ENCODE measurements at places on chromosomes 7 and 10. TPM values are rescaled to one million over a fixed set of nuclear protein-coding genes. Genes with fewer than 3 reads are reported as not detected.
A peak's percentile ranks its signal among the peaks of the same experiment; 100 is the strongest.

DNA sequence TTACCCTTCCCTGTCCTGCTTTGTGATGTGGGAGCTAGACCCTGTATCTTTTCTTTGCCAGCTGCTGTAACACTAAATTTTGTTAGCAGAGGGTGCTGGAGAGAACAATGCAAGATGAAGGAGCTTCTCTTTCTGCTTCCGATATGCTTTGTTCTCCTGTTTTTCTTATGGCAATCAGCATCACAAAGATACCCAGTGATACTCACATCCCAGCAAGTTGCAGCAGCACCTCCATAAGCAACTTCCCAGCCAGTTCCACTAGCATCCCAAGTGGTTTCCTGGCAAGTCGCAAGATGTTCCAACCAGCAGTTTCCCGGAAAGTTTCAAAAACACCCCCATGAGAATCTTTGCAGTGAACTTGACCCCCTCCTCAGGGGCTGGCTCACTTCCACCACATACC is 148.6 kb downstream of the IMMP2L start:
- no peak for DNase-seq

DNA sequence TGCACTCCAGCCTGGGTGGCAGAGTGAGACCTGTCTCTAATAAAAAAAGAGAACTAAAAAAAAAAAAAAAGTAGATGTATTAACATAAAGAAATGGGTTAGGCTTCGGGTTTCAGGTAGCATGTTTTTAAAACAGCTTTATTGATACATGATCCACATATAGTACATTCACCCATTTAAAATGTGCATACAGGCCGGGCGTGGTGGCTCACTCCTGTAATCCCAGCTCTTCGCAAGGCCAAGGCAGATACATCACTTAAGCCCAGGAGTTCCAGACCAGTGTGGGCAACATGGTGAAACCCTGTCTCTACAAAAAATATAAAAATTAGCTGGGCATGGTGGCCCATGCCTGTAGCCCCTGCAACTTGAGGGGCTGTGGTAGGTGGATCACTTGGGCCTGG is 39.5 kb downstream of the SNX10 start:
- no peak for DNase-seq

DNA sequence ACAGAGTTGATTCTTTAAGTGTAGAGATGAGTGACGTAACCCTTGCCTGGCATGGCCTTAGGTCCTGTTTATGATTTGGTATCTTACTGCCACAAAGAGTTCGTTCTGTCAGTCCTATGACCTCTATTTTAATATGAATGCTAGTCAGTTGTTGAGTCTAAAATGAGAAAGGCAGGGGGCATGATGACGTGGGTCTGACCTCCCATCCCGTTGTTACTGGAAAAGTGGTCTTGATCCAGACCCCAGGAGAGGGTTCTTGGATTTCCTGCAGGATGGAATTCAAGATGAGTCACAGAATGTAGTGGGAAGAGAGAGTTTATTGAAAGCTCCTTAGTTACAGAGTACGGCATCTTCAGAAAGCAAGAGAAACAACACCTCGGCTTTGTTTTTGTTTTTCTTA is 317.0 kb upstream of the COBL start:
- no peak for DNase-seq

- DNase-seq, result no peak
Observed at GRCh38 chr10:127179612-127180250, 16.7 kb downstream of the INSYN2A start.

DNA sequence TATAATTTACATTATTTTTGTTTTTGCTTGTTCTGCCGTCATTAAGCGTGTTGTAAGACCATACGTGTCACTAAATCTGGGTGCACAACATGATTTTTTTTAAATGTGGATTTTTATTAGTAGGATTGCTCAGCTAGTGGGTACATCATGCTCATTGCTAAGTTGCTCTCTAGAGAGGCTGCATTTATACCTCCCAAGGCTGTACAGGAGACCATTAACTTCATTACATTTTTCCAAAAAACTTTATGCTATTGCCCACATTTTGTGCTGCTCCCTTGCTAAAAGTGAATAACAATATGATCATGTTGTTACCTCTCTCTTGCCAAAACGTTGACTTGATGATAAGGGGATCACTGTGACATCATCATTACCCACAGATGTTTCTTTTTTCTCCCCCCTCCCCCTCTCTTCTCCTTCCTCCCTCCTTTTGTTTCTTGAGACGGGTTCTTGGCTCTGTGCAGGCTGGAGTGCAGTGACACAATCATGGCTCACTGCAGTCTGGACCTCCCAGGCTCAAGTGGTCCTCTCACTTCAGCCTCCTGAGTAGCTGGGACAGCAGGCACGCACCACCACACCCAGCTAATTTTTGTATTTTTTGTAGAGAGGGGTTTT is 65.1 kb downstream of the BMPR1A start:
- no peak for DNase-seq

DNA sequence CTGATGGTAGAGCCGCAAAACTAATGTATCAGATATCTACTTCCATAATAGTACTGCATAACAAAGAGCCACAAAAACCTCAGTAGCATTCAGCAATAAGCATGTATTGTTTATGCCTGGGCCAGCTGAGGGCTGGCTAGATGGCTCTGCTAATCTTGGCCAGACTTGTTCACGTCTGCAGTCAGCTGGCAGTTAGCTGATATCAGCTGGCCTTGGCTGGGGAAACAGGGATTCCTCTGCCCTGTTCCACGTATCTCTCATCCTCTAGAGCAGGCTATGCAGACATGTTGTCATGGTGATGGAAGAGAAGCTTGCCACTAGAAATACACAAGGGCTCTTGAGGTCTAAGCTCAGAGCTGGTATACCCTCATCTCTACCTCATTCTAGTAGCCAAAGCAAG is 62.9 kb downstream of the GRM8 start:
- DNase-seq, result no peak

- no peak for DNase-seq
Observed at GRCh38 chr10:111084366-111085255, 7.8 kb downstream of the ADRA2A start.

DNA sequence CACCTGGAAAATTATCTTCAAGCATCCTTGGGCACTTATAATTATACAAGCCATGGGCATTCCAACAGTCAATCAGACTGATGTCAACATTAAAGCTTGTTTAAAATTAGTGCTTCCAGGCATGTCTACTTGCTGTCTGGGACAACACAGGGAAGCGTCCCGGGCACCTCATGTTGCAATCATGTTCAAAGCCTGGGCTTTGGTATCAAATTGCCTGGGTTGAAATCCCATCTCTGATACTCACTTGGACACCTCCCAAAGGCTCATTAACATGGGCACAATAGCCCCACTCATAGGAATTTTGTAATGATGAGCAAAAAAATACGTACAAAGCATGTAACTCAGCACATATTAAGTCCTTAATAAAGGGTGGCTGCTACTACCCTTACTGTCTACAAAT is 14.4 kb downstream of the AIFM2 start:
- DNase-seq, result peak; percentile 30

GRCh38 chr10:71250842-71251241 is 38.5 kb downstream of the UNC5B start:
- no peak for DNase-seq

DNA sequence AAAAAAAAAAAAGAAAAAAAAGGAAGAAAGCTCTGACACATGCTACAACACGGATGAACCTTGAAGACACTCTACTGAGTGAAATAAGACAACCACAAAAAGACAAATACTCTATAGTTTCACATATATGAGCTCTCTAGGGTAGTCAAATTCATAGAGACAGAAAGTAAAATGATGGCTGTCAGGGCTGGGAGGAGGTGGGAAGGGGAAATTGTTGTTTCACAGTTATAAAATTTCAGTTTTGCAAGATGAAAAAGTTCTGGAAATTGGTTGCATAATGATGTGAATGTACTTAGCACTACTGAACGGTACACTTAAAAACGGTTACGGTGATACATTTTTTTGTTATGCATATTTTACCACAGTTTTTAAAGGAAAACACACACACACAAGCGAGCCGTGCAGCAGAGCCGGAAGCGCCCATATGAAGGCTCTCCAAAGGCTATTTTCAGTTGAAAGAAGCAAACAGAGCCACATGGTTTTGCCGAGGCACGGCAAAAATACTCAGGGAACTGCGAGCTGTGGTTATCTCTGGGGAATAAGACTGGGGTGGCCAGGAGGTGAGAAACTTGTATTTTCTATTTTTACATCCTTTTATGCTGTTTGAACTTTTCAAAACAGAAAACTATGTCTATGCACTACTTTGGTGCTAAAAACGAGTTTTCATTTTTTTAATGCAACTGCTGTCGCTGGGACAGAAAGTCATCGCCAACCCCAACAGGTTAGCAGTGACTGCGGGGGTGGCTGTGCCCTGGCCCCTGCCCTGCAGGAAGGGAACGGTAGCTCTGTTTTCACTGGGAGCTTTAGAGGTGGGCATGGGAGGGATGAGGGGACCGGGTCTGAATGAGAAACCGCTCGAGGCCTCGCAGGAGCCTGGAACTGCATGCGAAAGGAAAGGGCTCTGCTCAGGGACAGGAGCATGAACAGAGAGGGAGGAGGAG is 132.9 kb downstream of the OAT start:
- DNase-seq, result no peak

- no peak for DNase-seq
Observed at GRCh38 chr7:18497800-18498199, 2.3 kb downstream of the HDAC9 start.

- no peak for DNase-seq
Observed at GRCh38 chr7:105450177-105450861, 61.6 kb upstream of the SRPK2 start.

DNA sequence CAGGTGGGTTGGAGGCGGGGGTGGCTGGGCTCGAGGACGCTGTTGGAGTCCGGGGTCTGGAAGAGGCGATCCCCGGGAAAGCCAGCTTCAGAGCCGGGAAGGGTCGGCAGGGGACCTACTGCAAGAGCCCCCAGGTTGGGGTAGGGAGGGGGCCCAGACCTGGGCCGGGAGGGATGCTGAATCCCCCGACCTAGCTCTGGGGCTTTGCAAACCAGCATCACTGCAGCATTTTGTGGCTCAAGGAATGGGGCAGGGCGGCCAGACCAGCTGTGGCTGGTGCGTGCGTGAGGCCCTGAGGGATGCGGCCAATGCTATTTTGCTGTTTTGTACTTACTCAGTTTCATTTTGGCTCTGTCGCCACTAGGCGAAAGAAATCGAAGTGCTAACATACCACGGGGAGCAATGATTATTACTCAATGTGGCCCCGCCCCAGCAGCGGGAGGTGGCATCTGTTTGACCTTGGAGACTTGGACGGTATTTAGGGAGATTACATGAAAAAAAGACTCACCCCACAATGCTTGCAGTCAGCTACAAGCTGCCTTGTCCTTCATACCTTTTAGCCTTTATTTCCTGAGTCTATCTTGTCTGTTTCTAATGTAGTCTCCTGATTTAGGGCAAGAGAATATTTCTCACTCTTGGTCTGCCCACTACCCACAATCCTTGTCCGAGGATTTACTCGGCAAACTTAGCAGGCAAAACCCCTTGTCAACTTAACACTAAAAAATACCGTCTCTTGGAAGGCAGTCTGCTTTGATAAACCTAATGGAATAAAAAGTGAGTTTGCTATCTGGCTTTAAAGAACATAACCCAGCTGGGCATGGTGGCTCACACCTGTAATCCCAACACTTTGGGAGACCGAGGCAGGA is 16.2 kb downstream of the HSPB1 start:
- DNase-seq, result peak; percentile 72

DNA sequence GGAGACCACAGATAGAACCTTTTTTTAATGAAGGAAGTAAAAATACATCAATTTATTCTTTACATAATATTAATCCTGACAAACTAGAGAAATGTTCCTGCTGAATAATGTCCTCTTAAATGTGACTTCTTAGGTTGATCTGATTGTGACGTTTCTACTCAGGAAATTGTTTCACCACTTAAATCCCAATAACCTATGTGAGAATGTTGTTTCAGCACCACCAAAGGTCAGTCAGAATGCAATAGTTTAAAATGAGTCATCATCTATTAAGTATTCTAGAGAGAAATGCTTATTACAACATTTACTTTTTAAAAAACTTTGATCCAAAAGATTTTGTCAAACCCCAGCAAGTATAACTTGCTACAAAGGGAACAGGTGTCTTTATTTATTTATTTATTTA is 155.4 kb upstream of the CACNA2D1 start:
- DNase-seq, result peak; percentile 28

DNA sequence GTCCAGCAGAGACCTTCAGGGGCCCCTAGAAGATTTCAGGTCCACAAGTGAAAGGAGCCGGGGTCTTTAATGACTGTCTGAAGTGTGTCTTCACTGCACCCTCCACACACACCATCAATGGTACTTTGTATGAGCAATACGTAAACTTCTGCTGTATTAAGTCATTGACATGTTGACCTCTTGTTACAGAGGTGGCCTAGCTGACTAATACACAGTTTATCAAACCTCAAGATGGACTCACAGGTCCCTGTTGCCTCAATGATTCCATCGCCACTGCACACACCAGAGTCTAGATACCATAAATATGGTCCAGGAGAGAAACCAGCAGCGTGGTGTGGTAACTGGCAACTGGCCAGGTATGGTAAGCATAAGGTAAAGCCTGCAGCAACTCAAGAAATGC is 19.5 kb downstream of the KCNMA1 start:
- DNase-seq, result no peak

DNA sequence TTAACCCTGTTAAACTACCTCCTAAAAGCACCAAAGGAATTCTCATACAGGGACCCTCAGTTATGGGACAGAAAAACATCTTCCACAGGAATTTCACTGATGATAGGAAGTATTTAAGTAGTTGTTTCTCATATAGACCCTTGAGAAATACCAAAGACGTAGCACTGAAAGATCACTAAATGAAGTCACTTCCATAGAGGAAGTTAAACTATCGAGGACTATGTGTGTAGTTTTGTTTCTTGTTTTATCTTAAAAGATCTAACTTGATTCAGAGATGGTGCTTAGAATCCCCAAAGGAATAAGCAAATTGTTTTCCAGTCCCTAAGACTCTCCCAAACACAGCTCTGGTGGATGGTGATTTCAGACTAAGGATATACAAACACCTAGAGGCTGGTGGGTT is 94.8 kb upstream of the AFAP1L2 start:
- DNase-seq, result no peak

GRCh38 chr10:122336332-122336731 is 38.2 kb upstream of the PLEKHA1 start:
- no peak for DNase-seq

- no peak for DNase-seq
Observed at GRCh38 chr7:16300361-16300895, 120.9 kb downstream of the CRPPA start.

GRCh38 chr7:110375068-110375467 is 715.9 kb upstream of the LRRN3 start:
- DNase-seq, result no peak

- DNase-seq, result no peak
Observed at GRCh38 chr10:59586407-59586891, 123.2 kb downstream of the SLC16A9 start.

- no peak for DNase-seq
Observed at GRCh38 chr10:32046151-32046550, 10.1 kb downstream of the KIF5B start.

TEX36 gene
- total RNA-seq, result 0.61 TPM

SLC13A4 gene
- total RNA-seq, result not detected

SYCE1 gene
- total RNA-seq, result not detected

DNMBP gene
- 28.0 TPM for total RNA-seq

STEAP1B gene
- 49.9 TPM for total RNA-seq

VSTM4 gene
- total RNA-seq, result 0.11 TPM

FBXL13 gene
- 0.37 TPM for total RNA-seq

STEAP1 gene
- 188 TPM for total RNA-seq

INHBA gene
- total RNA-seq, result 1.7 TPM

TAF5 gene
- total RNA-seq, result 13.6 TPM

GIMAP5 gene
- total RNA-seq, result not detected

ALOX5 gene
- not detected for total RNA-seq

PDE6C gene
- not detected for total RNA-seq

CRHR2 gene
- not detected for total RNA-seq

AGMO gene
- total RNA-seq, result 0.26 TPM

Measured in A673 (cell line).